ENCODE measurements at places on chromosomes 11 and 22. TPM values are rescaled to one million over a fixed set of nuclear protein-coding genes. Genes with fewer than 3 reads are reported as not detected.

The CCDC81 gene
- total RNA-seq = 0.71 TPM

GRCh38 chr11:32312865-32313403 lies 122.4 kb downstream of the WT1 start:
- H3K4me1 ChIP-seq = no peaks in the 10 kb centered on the region
- H3K27ac ChIP-seq = no peak overlapping the region
- no peak for DNase-seq
- H3K36me3 ChIP-seq = no peaks in the 10 kb centered on the region
- H3K4me3 ChIP-seq = no peak overlapping the region

DNA sequence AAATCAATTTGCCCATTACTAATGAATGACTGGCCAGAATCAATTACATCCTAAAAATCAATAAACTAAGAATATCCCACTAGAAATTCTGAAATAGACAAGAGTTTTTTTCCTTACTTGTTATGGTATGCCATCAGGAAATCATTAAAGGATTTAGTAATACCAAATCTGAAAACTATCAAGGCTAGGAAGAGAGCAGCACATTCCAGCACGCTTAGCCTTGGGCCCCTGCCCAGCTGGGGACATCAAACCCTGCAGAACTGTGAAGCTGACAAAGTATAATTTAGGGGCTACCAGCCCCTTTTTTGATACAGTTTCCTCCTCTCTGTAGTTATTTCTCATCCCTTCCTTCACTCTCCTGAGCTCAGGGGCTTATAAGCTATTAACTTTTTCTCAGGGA lies 247.8 kb upstream of the ZC3H12C start:
- no peaks in the 10 kb centered on the region for H3K4me1 ChIP-seq
- no peaks in the 10 kb centered on the region for H3K27me3 ChIP-seq
- no peak overlapping the region for H3K27ac ChIP-seq

DNA sequence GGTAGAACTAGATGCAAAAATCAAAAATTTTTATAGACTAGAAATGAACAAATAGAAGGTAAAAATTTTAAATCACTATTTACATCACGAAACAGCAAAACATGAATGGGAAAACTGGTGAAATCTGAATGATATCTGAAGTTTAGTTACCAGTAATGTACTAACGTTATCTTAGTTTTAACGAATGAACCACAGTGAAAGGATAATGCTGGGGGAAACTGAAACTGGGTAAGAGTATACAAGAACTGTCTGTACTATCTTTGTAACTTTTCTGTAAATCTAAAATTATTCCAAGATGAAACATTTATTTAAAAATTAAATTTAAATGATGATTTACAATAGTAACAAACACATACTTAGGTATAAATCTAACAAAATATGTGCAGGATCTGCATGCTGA lies 7.4 kb downstream of the GDPD4 start:
- no peaks in the 10 kb centered on the region for H3K4me1 ChIP-seq
- no peak overlapping the region for H3K27ac ChIP-seq
- H3K4me3 ChIP-seq = no peak overlapping the region
- peaks cover 8% of the 10 kb centered on the region for H3K27me3 ChIP-seq
- DNase-seq = no peak

- H3K27ac ChIP-seq = no peak overlapping the region
- no peaks in the 10 kb centered on the region for H3K36me3 ChIP-seq
- DNase-seq = no peak
- H3K4me3 ChIP-seq = no peak overlapping the region
- H3K4me1 ChIP-seq = no peaks in the 10 kb centered on the region
Measured at GRCh38 chr22:44280665-44281188, 32.0 kb downstream of the SHISAL1 start.

DNA sequence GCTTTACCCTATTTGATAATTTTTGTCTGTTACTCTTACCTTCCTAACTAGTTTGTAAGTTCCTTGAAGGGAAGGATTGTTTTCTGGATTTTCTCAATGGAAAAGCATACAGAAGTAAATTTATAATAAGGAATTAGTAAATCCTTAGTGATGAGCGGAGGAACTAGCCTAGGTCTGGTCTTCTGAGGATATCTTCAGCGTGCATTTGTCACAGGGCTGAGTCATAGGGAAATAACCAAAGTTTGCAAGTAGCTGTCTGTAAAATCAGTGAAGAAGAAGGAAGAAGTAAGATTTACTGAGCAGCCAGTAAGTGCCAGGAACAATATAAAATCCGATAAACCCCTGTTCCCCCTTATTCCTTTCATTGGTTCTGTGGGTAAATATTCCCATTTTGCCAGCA lies 162.7 kb upstream of the SORL1-AS1 start:
- H3K27ac ChIP-seq = no peak overlapping the region
- H3K4me1 ChIP-seq = no peaks in the 10 kb centered on the region
- H3K36me3 ChIP-seq = peaks cover 3% of the 10 kb centered on the region
- DNase-seq = no peak
